Heart left ventricle (tissue), 16 donors: ENCODE measurements at places on chromosomes 6 and 20.

GRCh38 chr6:14711704-14712379 is 534.0 kb upstream of the JARID2 start:
- no peaks in the 10 kb centered on the region for H3K36me3 ChIP-seq
- no peaks in the 10 kb centered on the region for H3K27me3 ChIP-seq
- peaks cover 22% of the 10 kb centered on the region for H3K4me1 ChIP-seq
- no peak overlapping the region for H3K27ac ChIP-seq
- DNase-seq, result no peak

GRCh38 chr6:41958022-41958856 is 16.6 kb upstream of the CCND3 start:
- H3K27me3 ChIP-seq, result no peaks in the 10 kb centered on the region
- H3K4me1 ChIP-seq, result peaks cover 11% of the 10 kb centered on the region
- no peaks in the 10 kb centered on the region for H3K36me3 ChIP-seq

GRCh38 chr6:35942355-35942754 is 21.5 kb upstream of the SRPK1 start:
- no peak overlapping the region for H3K27ac ChIP-seq
- no peaks in the 10 kb centered on the region for H3K27me3 ChIP-seq
- H3K4me1 ChIP-seq, result no peaks in the 10 kb centered on the region

DNA sequence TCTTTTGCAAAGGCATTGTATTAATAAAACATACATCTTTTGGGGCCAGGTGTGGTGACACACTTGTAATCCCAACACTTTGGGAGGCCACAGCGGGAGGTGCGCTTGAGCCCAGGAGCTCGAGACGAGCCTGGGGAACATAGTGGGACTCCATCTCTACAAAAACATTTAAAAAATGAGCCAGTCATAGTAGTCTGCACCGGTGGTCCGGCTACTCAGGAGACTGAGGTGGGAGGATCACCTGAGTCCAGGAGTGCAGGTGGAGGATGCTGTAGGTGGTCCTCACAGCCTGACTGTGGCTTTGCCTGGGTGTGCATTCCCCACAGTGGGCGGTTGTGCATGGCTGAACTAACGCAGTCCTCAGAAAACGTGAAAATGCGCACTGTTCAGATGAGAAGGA is 162.5 kb downstream of the DLL1 start:
- no peak overlapping the region for H3K4me3 ChIP-seq
- no peaks in the 10 kb centered on the region for H3K36me3 ChIP-seq
- no peak for DNase-seq
- peaks cover 18% of the 10 kb centered on the region for H3K4me1 ChIP-seq
- H3K27me3 ChIP-seq, result no peaks in the 10 kb centered on the region

GRCh38 chr20:60502881-60503280 is 544.7 kb downstream of the CDH26 start:
- H3K27me3 ChIP-seq, result no peaks in the 10 kb centered on the region
- no peaks in the 10 kb centered on the region for H3K4me1 ChIP-seq
- no peak overlapping the region for H3K4me3 ChIP-seq
- no peak for DNase-seq

GRCh38 chr6:169780571-169781091 is 29.2 kb downstream of the ERMARD start:
- peaks cover 53% of the 10 kb centered on the region for H3K36me3 ChIP-seq
- H3K4me1 ChIP-seq, result no peaks in the 10 kb centered on the region
- no peak overlapping the region for H3K4me3 ChIP-seq
- H3K27me3 ChIP-seq, result no peaks in the 10 kb centered on the region
- DNase-seq, result no peak

DNA sequence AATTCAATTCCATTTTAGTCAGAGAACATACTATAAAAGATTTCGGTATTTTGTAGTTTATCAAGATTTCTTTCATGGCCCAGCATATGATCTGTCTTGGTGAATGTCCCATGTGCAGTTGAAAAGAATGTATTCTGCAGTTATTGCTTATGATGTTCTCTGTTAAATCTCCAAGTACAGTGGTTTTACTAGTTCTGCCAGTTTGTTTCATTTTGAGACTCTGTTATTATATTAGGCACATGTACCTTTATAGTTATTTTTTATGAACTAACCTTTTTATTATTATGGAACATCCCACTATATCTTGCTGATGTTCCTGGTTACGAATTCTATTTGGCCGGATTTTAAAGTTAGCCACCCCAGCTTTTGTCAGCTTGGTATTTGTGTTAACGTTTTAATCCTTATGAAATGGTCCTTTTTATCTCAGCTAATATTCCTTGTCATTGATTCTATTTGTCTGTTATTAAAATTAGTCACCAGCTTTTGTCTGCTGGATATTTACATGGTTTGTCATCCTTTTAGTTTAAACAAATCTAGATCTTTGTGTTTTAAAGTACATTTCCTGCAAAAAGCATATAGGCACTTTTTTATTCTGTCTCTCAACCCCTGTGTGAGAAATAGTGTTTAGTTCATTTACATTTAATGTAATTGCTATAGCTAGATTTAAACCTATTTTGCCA is 48.9 kb downstream of the VTA1 start:
- no peaks in the 10 kb centered on the region for H3K4me1 ChIP-seq
- H3K27me3 ChIP-seq, result no peaks in the 10 kb centered on the region
- no peak overlapping the region for H3K4me3 ChIP-seq
- peaks cover 29% of the 10 kb centered on the region for H3K36me3 ChIP-seq
- DNase-seq, result no peak

GRCh38 chr6:43509142-43509983 is 783 bp downstream of the LRRC73 start:
- H3K4me3 ChIP-seq, result peak overlapping the region; percentile 78
- no peaks in the 10 kb centered on the region for H3K27me3 ChIP-seq
- H3K27ac ChIP-seq, result peak overlapping the region; percentile 71
- H3K36me3 ChIP-seq, result peaks cover 37% of the 10 kb centered on the region

GRCh38 chr6:128465368-128466343 is 54.7 kb downstream of the PTPRK start:
- peaks cover 7% of the 10 kb centered on the region for H3K4me1 ChIP-seq
- no peaks in the 10 kb centered on the region for H3K27me3 ChIP-seq
- H3K27ac ChIP-seq, result no peak overlapping the region
- H3K4me3 ChIP-seq, result no peak overlapping the region
- no peak for DNase-seq

GRCh38 chr6:111541026-111541681 is 58.1 kb upstream of the REV3L start:
- H3K4me3 ChIP-seq, result no peak overlapping the region
- H3K4me1 ChIP-seq, result peaks cover 23% of the 10 kb centered on the region
- H3K36me3 ChIP-seq, result no peaks in the 10 kb centered on the region
- no peak for DNase-seq

DNA sequence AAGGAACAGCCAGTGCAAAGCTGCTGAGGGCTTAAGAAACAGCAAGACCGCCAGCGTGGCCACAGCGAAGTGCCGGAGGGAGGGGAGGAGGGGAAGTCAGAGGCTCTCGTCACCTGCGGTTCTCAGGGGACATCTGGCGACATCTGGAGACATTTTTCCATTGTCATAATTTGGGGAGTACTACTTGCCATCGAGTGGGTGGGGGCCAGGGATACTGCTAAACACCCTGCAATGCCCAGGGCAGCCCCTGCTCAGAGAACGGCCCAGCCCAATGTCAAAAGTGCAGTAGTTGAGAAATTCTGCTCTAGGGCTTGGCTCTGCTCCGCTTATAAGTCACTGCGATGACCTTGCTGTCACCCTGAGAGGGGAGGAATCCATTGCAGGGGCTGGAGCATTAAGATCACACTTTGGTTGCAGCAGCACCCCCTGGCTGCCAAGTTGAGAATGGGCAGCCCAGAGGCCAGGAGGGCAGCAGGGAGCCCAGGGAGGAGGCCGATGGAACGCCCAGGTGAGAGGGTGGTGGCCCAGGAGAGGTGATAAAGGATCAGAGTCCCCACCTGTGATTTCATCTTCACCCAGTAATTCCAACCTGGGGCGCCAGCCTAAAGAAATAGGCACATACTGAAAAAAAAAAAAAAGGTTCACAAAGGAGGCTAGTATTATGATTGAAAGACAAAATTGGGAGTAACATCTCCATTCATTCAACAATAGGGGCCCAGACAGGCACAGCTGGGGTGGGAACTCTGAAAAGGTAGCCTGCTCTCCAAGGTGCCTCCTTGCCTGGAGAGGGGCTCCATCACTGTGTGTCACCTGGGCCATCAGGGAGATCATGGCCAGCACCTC is 218.2 kb downstream of the BMP7 start:
- no peaks in the 10 kb centered on the region for H3K4me1 ChIP-seq
- no peak overlapping the region for H3K4me3 ChIP-seq
- DNase-seq, result no peak
- H3K36me3 ChIP-seq, result no peaks in the 10 kb centered on the region
- peaks cover 9% of the 10 kb centered on the region for H3K27me3 ChIP-seq

- H3K4me3 ChIP-seq, result no peak overlapping the region
- no peaks in the 10 kb centered on the region for H3K27me3 ChIP-seq
- no peak overlapping the region for H3K27ac ChIP-seq
- DNase-seq, result no peak
Measured at GRCh38 chr20:40254023-40254772, 434.8 kb downstream of the MAFB start.
